Osteocyte (in vitro differentiated cells): ENCODE measurements at places on chromosomes 11 and 22. TPM values are rescaled to one million over a fixed set of nuclear protein-coding genes. Genes with fewer than 3 reads are reported as not detected.

- peaks cover 10% of the 10 kb centered on the region for H3K36me3 ChIP-seq
- H3K4me3 ChIP-seq = peak overlapping the region; percentile 86
- no peaks in the 10 kb centered on the region for H3K27me3 ChIP-seq
- DNase-seq = peak; percentile 54
- peak overlapping the region; percentile 79 for H3K27ac ChIP-seq
- peaks cover 50% of the 10 kb centered on the region for H3K4me1 ChIP-seq
Observed at GRCh38 chr11:72225411-72225951, 914 bp downstream of the INPPL1 start.

- peaks cover 15% of the 10 kb centered on the region for H3K27me3 ChIP-seq
- H3K27ac ChIP-seq = no peak overlapping the region
- DNase-seq = peak; percentile 56
- H3K36me3 ChIP-seq = no peaks in the 10 kb centered on the region
- H3K4me3 ChIP-seq = no peak overlapping the region
Observed at GRCh38 chr11:2758751-2759150, 59.0 kb upstream of the KCNQ1OT1 start.

GRCh38 chr11:14044916-14045315 is 82.4 kb downstream of the SPON1 start:
- H3K36me3 ChIP-seq = no peaks in the 10 kb centered on the region
- H3K27ac ChIP-seq = no peak overlapping the region
- DNase-seq = no peak
- no peaks in the 10 kb centered on the region for H3K27me3 ChIP-seq
- no peak overlapping the region for H3K4me3 ChIP-seq

- no peak overlapping the region for H3K4me3 ChIP-seq
- H3K27me3 ChIP-seq = no peaks in the 10 kb centered on the region
- H3K27ac ChIP-seq = no peak overlapping the region
- H3K4me1 ChIP-seq = peaks cover 18% of the 10 kb centered on the region
- DNase-seq = no peak
Observed at GRCh38 chr11:64000740-64001483, 14.7 kb downstream of the OTUB1 start.

- H3K4me3 ChIP-seq = no peak overlapping the region
- no peaks in the 10 kb centered on the region for H3K36me3 ChIP-seq
- DNase-seq = no peak
Observed at GRCh38 chr11:97454988-97455387, 1065.2 kb downstream of the JRKL start.

DNA sequence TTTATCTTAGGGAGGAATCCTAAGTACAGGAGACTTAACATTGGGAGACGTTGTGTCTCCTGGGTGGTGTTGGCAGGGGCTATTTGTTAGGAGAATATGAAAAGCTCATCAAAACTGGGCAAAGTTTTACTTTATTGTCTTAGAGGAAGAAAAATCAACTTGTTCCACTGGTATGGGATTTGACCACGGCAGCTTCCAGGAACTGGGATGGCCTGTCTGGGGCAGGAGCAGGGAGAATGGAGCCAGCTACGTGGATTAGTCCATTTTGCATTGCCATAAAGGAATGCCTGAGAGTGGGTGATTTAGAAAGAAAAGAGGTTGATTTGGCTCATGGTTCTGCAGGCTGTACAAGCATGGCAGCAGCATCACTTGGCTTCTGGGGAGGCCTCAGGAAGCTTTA is 198.4 kb downstream of the ADAMTS15 start:
- H3K36me3 ChIP-seq = no peaks in the 10 kb centered on the region
- H3K27me3 ChIP-seq = peaks cover 2% of the 10 kb centered on the region
- H3K27ac ChIP-seq = no peak overlapping the region
- no peak overlapping the region for H3K4me3 ChIP-seq
- H3K4me1 ChIP-seq = peaks cover 5% of the 10 kb centered on the region

- no peaks in the 10 kb centered on the region for H3K36me3 ChIP-seq
- no peak overlapping the region for H3K27ac ChIP-seq
- H3K27me3 ChIP-seq = peaks cover 68% of the 10 kb centered on the region
- no peaks in the 10 kb centered on the region for H3K4me1 ChIP-seq
- no peak for DNase-seq
Observed at GRCh38 chr22:36833073-36833472, 16.2 kb upstream of the PVALB start.

- peak overlapping the region; percentile 85 for H3K27ac ChIP-seq
- no peak for DNase-seq
- H3K4me3 ChIP-seq = no peak overlapping the region
- peaks cover 21% of the 10 kb centered on the region for H3K36me3 ChIP-seq
Observed at GRCh38 chr11:95991101-95991500, 67.2 kb upstream of the MTMR2 start.

- H3K4me3 ChIP-seq = no peak overlapping the region
- no peak for DNase-seq
- H3K4me1 ChIP-seq = peaks cover 22% of the 10 kb centered on the region
- no peaks in the 10 kb centered on the region for H3K27me3 ChIP-seq
- no peak overlapping the region for H3K27ac ChIP-seq
- H3K36me3 ChIP-seq = no peaks in the 10 kb centered on the region
Observed at GRCh38 chr11:68044898-68045351, 6.1 kb downstream of the TCIRG1 start.

- DNase-seq = no peak
- H3K27ac ChIP-seq = no peak overlapping the region
- H3K36me3 ChIP-seq = no peaks in the 10 kb centered on the region
Observed at GRCh38 chr22:40642316-40642715, 5.8 kb upstream of the MRTFA start.

DNA sequence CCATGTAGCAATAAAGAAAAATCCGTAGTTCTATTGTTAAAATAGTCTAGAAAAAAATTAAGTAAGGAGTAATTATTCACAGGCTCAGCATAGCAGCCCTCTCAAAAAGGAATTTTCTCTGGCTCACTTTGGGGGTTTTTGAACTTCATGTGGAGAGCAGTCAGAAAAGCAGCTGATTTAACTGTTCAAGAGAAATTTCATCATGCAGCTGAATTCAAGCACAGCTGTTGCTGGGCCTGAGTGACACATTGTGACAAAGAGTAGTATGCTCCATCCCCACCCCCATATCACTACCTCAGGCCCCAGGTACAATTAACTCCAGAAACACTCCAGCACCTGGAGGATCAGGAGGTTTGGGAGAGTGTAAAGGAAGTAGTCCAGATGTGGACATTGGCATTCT is 272.1 kb downstream of the FAM76B start:
- H3K27ac ChIP-seq = no peak overlapping the region
- H3K4me3 ChIP-seq = no peak overlapping the region
- peaks cover 39% of the 10 kb centered on the region for H3K4me1 ChIP-seq
- H3K36me3 ChIP-seq = peaks cover 2% of the 10 kb centered on the region
- H3K27me3 ChIP-seq = peaks cover 4% of the 10 kb centered on the region

IL10RA gene
- not detected in 2 replicates for total RNA-seq

CHRNA10 gene
- total RNA-seq = 0.94 and 1.1 TPM in 2 replicates

SYT13 gene
- total RNA-seq = 0.13 TPM in 1 of 2 replicates, not detected in the other

SOX6 gene
- total RNA-seq = 13.4 and 17.6 TPM in 2 replicates

PGR gene
- total RNA-seq = not detected in 2 replicates

SLC7A4 gene
- total RNA-seq = not detected in 2 replicates

SCN2B gene
- total RNA-seq = not detected in 2 replicates
